NCI-H2171 treated with DMSO at 0.1 percent for 48 hours (cell line): ENCODE measurements at places on chromosomes 16 and 17.
A peak's percentile ranks its signal among the peaks of the same experiment; 100 is the strongest.

DNA sequence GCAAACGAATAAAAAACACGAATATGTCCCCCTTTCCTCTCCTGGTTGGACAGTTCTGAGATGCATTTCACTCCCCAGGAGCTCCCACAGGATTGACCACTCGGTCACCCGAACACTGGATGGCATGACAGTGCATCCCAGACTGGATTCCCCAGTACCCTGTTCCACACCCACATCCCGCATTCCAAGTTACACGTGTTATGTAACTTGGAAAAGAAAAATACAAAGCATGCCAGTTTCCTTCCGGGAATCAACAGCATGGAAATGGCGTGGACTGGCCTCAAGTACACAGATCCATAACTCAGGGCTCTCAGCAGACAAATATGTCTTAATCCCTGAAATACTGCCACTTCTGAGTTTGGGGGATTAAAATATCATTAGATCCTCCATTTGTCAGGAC, 12.6 kb upstream of the KLHL36 start:
- no peak for DNase-seq

GRCh38 chr17:73934696-73935095, 268.8 kb upstream of the RPL38 start:
- DNase-seq = no peak

GRCh38 chr16:25941800-25942499, 250.2 kb downstream of the HS3ST4 start:
- DNase-seq = no peak

DNA sequence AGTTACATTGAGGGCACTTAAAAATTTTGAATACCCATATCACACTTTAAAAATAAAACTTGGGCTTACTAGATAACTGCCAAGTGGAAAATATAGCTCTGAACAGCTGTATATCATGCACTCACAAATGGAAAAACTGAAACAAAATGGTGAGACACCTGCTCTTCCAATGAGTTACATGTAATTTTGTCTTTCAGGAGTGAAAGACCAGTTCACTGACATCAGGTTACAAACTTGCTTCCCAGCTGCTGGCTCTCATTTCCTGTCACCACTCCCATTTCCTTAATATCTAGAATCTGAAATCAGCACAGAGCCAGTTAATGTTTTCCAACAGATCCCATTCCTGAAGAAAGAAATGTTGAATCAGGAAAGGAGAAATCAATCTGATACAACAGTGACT, 10.8 kb downstream of the CSNK2A2 start:
- DNase-seq = no peak

DNA sequence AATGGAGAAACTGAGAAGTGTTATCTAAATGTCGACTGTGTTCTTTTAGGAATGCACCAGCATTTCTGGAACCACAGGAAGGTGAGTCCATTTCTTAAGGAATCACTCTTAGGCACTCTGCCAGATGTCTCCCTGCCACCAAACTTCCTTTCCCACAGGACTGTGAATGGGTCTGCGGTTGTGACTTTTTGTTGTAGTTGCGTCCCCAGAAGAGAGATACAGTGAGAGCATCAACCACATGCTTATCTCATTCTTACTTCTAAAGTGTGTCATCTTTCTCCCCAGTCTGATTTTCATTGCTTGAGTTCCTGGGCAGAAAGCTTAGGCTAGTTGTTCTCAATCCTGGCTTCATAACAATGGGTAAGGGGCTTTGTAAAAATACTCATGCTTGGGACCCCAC, 13.4 kb downstream of the ITPRIPL2 start:
- DNase-seq = no peak

GRCh38 chr16:22216191-22216831, 10.2 kb downstream of the EEF2K start:
- DNase-seq = peak; percentile 33

DNA sequence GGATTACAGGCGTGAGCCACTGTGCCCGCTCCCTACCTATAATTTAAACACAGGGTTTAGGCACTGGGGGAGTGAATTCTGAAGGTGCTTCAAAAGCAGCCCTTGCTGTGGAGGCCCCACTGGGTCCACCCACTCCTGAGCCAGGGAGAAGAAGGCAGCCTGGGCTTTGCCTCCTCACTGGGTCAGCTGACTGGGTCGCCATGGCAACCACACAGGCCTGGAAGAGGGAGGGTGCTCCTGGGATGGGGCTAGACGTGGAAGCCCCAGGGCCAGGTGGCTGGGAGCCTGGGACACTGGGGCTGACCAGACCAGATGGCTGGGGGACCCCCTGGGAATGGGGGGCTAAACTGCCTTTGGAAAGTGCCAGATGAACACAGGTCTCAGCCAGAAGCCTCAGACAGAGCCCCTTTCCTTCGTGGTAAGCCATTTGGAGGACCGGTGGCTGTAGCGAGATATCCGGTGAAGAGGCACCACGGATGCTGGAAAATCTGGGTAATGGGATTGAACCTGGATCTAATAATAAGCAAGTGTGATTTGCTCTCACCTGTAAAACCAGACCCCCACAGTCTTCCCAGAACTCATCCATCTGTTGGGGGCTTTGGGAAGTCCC, 32.9 kb downstream of the TRARG1 start:
- DNase-seq = peak; percentile 45

DNA sequence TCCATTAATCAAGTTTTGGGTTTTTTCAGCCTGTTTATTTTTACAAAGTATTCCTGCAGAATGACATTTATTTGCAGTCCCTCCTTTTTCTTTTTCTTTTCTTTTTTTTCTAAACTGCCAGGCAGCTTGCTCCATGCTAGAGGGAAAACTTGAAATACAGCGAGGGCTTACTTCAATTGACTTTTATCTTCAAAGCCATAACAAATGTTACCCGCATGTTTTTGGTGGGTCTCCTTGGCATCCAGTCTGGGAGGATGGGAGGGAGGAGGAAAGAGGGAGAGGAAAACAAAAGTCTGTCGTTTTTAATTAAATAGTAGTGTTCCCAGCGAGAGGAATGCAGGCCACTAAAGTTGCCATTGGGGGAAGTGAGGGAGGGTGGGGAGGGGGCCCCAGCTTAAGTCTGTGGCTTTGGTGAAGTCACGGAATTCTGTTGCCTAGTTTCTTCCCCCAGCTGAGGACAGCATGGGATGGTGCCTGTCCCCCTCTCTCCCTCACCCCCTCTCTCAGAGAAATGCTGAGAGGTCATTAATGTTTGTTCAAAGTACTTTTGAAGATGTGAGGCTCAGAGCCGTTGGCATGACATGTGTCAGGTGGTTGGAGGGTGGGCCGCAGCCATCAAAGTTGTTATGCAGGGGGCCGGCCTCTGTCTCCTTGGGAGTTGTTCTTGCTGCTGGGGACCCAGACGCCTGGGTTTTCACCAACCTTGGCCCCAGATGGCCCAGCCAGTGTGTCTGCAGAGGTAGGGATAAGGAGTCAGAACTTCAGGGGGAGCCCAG, 2.9 kb downstream of the NKD1 start:
- DNase-seq = no peak

DNA sequence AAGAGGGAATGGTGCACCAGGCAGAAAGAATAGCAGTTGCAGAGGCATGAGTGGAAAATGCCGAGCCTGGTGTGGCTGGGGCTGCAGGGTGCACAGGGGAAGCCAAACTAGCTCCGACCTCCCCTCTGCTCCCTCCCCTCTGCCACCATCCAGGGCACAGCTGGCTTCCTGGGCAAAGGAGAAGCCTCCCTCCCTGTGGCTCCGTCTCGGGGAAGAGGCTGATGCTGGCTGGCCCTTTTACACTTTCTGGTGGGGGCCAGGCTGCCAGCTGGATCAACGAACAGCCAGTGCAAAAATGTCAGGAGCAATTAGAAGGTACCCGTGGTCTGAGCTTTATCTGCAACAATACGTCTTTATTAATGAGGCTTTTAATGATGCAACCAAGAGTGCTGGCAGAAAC, 37.1 kb upstream of the KCNJ12 start:
- DNase-seq = no peak

DNA sequence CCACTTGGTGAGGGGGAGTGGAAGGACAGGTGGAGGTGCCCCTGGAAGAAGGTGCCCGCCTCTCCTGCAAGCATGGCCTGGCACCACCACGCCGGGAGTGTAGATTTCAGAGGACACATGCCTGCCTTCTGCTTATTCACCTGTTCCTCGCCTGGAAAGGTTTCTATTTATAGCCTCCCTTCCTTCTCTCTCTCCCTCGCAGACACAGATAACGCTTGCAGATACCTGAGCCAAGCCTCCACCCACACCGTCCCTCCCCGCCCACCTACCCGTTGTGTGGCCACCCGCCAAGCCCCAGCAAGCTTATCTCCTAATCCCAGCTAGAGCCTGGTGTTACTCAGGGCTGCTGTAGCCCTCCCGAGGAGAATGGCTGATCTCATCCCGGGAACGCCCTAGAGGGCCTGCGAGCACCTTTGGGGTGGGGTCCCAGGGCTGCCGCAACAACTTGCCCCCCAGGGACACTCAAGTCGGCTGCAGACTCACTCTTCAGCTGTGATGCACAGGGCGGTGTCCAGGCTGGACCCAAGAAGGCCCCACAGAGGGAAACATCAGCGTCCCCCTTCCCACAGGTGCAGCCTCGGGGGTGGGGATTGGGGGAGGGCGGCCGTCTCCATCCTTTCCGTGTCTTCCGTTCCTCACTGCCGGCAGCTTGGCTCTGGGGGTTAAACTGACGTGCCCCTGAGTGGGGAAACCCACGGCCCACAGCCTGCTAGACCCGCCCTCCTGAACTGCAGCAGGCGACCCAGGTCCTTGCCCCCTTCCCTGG, 1.9 kb upstream of the SNAI3 start:
- peak; percentile 97 for DNase-seq

DNA sequence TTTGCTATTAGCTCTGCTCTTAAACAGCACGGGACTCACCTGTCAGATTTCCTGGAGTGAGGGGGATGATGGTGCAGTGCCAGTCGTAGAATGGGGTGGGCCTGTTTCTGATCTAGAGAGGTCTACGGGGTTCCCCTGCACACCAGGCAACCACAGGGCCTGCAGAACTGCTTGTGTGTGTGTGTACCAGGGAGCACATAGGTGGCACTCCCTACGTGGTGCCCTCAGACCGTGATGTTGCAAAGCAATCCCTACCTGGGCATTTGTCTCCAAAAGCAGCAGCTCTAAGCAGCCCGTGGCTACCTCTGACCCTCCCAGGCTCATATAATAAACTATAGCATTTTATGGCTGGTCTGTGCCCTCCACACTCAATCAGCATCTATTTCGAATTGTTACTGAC, 38.5 kb downstream of the MPRIP start:
- DNase-seq = no peak

DNA sequence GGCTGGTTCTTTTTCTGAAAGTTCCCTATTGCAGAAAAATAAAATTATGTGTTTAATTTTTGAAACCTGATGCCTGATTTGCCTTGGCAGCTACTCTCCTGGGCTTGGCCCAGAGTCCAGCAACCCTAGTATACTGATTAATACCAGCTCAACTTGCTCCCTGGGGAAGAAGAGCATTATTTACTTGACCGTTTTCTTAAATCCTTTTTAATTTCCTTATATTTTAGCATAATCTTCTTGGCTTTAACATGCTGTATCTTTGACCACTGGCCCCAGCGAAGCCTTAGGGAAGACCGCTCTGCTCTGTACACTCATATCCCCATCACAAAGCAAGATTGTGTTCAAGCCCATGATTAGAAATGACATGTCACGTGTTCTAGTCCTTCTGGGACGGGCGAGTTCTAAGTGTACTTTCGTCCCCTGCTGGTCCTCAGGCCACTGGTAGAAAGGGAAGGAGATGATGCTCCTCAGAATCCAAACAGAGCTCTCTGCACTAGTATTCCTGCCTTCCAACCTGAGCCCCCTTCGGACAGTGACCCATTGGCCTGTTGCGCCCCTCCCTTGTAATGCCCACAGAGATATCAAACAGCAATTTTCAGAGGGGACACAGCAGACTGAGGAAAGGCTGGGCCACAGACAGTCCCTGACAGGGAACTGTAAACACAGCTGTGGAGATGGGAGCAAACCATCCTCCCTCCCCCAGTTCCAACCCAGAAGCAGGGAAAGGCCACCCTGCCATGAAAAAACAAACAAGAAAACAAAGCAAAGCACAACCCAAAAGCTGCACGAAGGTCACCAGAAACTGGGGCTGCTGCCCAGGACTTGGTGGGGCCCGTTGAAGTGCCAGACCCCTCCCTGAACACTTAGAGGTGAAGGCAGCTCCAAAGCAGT, 4.3 kb upstream of the EZH1 start:
- DNase-seq = no peak

DNA sequence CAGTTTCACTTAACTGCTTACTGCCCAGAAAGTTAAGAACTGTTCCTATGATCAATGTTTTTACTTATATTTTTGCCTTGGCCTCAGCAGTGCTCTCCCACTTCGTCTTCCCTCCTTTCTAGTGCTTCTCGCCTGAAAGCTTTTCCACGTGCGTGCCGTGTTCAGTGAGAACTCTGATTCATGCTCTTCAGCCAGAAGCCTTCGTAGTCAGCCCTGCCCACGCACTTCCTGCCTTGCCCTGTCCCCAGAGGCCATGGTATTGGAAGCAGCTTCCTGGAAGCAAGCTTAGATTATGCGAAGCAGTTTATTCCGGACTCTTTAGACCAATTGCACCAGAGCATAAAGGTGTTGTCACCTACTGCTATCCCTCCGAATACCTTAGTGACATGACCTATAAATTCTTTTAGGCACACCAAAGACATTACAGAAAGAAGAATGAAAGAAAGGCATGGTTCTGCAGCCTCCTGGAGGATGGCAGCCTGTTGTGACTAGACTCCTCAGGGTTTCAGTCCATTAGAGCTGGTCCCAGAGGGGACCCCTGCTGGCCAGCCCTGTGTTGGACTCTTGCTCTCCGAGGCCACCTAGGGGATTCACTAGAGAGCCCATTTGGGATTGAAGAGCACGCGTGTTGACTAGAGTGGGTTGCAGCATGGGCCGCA, 105.2 kb downstream of the RPTOR start:
- DNase-seq = no peak

- peak; percentile 1 for DNase-seq
Measured at GRCh38 chr16:49183911-49184310, 97.7 kb downstream of the CBLN1 start.

GRCh38 chr17:30477774-30478115, 537 bp downstream of the GOSR1 start:
- no peak for DNase-seq

GRCh38 chr17:40921026-40921425, 16.4 kb downstream of the KRT23 start:
- DNase-seq = no peak

GRCh38 chr16:70576431-70577255, 53.0 kb downstream of the SF3B3 start:
- no peak for DNase-seq

DNA sequence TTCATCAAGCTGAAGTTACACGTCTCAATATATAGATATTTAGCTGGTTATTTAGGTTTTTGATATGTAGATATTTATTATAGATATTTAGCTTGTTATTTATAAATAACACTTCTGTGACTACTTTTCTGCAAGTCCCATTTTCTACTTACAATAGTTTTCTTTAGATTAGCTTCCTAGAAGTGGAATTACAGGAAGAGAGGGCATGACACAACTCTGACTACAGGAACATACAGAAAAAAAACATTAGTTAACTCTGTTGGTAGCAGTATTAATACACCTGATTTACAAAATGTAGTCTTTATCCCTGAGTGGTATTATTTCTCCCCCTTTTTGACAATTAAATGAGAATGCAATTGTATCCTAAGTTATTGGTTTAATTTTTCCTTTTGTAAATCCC, 21.2 kb upstream of the CCL1 start:
- DNase-seq = no peak
